Astrocyte (in vitro differentiated cells and primary cell): ENCODE measurements at places on chromosomes 1 and 21.

DNA sequence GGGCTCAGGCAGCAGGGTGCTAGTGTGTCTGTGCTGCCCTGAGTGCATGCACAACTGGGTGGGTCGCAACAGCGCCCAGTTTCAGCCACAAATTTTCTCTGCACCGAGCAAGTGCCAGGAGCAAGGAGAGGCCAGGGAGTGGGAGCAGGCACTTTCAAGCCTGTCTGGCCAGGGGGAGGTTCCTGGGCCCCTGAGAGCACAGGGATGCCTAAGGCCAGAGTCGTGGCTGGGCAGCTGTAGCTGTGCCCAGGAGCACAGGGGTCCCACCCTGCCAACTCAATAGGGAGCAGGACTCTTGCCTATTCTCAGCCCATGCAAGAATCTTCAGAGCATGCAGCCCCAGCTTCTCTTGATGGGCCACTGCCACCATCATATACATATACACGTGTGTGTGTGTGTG is 1577.4 kb downstream of the KCNT2 start:
- DNase-seq, result no peak

- DNase-seq, result no peak
These were observed 46.1 kb downstream of the PUM1 start for GRCh38 chr1:31019401-31019800.

DNA sequence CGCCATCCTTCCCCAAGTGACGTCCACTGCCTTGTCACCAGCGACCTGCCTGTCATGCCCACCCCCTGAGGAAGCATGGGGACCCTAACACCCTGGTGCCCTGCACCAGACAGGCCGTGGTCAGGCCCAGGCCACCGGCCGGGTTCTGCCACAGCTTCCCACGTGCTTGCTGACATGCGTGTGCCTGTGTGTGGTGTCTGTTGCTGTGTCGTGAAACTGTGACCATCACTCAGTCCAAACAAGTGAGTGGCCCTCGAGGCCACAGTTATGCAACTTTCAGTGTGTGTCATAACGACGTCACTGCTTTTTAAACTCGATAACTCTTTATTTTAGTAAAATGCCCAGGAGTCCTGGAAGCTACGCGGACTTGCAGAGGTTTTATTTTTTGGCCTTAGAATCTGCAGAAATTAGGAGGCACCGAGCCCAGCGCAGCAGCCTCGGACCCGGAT is 8.5 kb upstream of the CTRC start:
- DNase-seq, result peak; percentile 64

DNA sequence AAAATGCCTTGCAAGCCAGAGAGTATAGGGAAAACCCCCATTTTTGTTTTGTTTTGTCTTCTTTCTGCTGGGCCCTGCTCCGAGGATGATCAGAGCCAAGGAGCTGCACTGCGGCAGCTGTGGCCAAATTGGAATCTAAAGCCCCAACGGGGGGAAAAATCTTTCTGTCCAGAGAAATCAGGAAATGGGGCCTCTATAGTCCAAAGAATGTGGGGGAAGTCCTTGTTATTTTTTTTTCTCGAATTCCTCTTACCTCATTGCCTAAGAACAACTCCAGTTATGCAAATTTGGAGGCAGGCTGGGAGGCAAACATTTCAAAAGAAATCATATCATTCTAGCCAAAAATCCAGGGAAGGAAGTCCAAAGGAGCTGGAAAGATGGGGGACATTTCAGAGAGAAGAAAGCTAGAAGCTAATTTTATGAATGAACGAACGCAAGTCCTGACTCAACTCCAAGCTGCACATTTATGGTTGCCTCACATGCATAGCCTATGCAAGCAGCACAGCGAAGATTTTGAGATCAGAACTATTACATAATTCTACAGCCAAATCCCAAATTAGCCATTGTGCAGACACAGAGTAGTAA is 263.2 kb downstream of the KCTD3 start:
- peak; percentile 12 for DNase-seq

GRCh38 chr1:94831641-94832040 is 11.5 kb downstream of the SLC44A3 start:
- no peak for DNase-seq

DNA sequence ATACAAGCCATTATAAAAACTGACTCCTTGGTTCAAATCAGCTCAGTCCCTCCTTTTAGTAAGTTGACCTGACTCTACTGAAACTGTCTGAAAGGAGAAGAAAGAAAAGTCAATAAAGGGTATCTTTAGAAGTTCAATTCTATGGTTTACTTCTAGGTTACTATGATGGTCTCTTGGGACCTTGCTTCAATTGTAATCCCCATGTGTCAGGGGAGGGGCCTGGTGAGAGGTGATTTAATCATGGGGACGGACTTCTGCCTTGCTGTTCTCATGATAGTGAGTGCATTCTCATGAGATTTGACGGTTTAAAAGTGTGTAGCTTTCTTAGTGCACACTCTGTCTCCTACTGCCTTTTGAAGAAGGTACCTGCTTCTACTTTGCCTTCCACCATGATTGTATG is 31.7 kb upstream of the FNBP1L start:
- DNase-seq, result no peak

DNA sequence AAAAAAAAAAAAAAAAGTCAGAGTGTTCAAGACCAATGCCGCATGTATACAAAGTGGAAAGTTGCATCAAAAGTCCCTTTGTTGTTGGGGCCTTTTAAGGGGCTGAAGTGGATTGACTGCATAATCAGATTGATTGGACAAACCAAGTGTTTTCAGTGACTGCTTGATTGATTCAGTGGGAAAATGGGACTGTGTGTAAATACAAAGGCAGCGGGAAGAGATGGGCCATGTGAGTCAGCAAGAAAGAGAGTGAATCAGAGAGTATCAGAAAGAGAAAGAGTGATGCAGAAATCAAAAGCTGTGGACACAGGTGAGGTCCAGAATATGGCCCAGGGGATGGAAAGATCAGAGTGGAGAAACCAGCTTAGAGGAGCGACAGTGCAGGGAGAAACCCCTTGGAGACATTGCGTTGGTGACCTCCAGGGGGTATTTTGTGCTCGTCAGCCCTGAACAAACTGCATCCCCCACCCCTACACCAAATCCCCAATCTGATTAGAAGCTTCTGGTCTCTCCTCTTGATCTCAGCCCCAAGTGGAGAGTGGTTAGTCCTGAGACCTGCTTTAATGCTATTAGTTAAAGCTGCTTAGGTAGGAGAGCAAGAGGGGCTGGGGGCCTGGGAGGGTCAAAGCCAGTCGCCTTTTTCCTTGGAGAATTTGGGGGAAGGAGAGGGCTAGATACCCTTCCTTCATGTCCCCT is 5.1 kb upstream of the ETV3L start:
- DNase-seq, result peak; percentile 20

- peak; percentile 63 for DNase-seq
These were observed 15.7 kb downstream of the IFI6 start for GRCh38 chr1:27656157-27656893.

- no peak for DNase-seq
These were observed 18.5 kb upstream of the RAB4A start for GRCh38 chr1:229252228-229252984.

DNA sequence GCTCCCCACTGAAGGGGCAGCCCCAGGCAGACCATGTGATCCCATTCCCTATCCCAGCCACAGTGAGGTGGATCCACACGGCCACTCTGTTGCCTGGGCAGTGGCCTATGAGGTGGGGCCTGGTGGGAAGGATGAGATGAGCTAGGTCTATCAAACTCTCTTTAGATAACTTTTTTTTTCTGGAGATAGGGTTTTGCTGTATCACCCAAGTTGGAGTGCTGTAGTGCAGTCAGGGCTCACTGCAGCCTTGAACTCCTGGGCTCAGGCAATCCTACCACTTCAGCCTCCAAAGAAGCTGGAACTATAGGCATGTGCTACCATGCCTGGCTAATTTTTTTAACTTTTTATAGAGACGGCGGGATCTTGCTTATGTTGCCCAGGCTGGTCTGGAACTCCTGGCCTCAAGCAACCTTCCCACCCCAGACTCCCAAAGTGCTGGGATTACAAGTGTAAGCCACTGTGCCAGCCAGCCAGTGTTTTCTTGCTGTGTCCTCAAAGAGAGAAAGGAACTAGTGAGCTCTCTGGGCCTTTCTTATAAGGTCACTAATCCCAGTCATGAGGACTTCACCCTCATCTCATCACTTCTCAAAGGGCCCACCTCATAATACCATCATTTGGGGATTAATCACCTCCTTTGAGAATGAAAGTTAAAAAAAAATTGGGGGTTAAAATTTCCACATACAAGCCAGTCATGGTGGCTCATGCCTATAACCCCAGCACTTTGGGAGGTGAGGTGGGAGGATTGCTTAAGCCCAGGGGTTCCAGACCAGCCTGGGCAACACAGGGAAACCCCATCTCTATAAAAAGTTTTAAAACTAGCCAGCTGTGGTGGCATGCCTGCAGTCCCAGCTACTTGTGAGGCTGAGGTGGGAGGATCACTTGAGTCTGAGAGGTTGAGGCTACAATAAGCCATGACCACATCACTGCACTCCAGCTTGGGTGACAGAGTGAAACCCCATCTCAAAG is 36.6 kb downstream of the H3-3A start:
- DNase-seq, result no peak

DNA sequence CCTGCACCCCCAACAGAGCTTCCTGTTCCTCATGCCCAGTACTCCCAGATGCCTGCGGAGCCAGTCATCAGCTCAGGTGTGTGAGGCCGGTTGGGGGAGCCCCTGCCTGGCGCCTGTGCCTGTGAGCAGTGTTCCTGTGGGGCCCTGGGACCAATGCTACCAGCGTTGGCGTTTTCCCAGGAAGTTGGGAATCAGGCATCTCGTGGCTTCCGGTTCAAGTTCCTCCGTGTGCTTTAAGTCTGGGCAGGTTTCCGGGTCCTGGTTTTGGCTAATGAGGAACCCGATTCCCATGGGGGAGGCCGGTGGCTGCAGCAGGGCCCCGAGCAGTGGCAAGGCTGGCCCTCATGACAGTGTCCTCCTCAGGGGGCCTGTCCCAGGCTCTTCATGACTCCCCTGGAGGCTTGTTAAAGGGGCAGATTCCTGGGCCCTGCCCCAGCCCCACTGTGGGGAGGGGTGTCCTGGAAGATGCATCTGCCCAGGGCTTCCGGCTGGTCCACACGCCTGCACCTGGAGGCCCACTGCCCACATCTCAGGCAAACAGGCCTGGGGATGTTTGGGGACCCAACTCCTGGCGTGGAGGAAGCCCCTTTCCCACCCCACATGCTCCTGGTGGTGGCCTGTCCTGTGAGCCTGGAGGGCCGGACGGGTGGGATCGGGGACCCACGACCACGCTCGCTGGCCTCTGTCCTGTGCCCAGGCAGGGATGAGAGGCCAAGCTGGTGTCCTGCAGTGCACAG is 26.2 kb downstream of the TP73 start:
- DNase-seq, result no peak

- peak; percentile 78 for DNase-seq
These were observed 75.7 kb upstream of the KCNJ15 start for GRCh38 chr21:38181096-38181495.

- DNase-seq, result no peak
These were observed 53.1 kb upstream of the FMO3 start for GRCh38 chr1:171037626-171038025.

DNA sequence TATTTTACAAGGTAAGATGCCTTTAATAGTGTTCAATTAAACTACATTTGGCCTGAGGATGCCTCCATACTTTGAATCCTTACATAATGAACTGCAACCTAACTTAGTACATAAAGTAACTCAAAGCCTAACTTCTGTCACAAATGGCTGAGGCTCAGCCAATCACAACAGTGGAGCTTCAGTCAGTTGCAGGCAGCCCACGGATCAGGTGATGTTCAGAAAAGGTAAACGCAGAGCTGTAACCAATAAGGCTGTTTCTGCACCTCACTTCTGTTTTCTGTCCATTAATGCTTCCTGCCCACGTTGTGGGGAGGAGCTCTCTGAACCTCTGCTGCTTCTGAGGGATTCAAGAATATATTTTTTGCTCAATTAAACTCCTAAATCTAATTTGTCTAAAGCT is 94.8 kb upstream of the KIAA0040 start:
- no peak for DNase-seq

- DNase-seq, result no peak
These were observed 98.0 kb downstream of the ETS2 start for GRCh38 chr21:38903690-38904139.

- DNase-seq, result no peak
These were observed 203.2 kb upstream of the BEND5 start for GRCh38 chr1:48979940-48980339.

GRCh38 chr1:78682496-78682895 is 32.9 kb downstream of the IFI44 start:
- no peak for DNase-seq

DNA sequence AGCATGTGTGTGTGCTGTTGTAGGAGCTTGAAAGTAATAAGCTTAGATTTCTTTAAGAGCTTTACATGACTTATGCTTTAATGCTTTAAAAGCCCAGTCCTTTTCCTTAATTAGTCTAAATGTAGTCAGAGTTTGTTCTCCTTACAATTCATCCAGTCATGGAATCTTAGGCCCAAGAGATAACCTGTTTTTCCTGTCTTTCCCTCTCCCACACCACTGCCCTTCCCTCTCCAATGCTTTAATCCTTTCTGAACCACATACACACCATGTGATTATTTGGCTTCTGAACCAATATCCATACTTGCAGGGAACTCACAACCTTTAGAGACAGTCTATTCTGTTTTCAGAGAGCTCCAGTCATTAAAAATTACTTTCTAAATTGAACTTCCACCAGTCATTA is 37.6 kb downstream of the ALG6 start:
- DNase-seq, result no peak

GRCh38 chr1:60527567-60527966 is 454.0 kb upstream of the C1orf87 start:
- no peak for DNase-seq

DNA sequence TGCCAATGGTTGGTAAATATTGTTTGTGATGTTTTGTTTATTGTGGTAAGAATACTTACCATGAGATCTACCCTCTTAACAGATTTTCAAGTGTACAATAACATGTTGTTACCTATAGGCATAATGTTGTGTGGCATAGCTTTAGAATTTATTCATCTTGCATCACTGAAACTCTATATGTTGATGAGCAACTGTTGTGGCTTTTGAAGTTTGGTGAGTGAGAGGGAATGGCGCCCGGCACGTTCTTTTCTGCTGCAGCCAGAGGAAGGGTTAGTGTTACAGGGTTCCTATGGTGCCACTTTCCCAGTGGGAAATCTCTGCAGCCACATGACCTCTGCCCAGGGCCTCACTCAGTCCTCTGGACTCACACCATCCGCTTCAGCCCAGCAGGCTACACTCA is 342.5 kb upstream of the ADGRL2 start:
- DNase-seq, result no peak
